ENCODE measurements at places on chromosomes 3 and 15.

DNA sequence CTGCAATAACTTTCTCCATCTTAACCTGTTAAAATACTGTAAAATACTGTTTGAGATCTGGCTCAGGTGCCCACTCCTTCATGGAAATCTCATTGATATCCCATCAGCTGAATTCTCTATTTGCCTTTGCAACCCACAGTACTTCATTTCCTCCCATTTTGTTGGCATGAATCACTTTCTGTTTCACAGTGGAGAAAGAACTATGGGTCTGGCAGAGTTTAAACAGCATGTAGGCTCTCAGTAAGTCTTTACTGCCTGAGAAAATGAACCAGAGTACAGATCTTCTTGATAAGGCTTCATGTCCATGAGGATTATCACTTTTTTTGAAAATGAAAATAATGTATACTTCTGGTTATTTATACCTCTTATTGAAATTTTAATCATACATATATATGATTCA is 245.9 kb downstream of the NAALADL2 start:
- no peak for DNase-seq

GRCh38 chr15:70045045-70045444 is 52.7 kb downstream of the TLE3 start:
- DNase-seq: no peak

DNA sequence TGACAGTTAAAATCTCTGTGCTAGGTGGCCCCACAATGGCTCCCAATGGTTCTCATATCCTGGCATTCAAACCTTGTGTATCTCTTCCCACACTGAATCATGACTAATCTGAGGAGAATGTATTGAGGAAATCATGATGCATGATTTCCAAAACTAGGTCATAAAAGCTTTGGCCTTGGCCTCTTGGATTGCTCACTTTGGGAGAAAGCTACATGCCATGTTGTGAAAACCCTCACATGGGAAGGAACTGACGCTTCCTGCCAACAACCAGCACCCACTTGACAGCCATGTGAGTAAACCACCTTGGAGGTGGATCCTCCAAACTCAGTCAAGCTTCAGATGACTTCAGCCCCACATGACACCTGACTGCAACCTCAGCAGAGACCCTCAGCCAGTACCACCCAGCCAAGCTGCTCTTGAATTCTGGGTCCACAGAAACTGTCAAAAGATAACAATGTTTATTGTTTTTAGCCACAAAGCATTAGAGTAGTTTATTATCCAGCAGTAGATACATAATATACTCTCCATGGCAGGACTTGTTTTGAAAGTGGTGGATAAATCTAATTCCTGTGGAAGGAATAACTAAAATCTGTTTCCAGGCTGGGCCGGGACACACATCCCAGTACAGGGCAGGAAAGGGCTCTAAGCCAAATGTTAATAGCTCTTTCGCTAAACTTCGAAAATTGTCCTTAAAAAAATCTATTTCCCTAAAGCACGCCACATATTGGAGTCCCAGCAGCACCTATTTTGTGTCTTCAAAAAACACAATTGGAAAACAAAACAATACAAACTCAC is 1.0 kb upstream of the ZNF620 start:
- no peak for DNase-seq

DNA sequence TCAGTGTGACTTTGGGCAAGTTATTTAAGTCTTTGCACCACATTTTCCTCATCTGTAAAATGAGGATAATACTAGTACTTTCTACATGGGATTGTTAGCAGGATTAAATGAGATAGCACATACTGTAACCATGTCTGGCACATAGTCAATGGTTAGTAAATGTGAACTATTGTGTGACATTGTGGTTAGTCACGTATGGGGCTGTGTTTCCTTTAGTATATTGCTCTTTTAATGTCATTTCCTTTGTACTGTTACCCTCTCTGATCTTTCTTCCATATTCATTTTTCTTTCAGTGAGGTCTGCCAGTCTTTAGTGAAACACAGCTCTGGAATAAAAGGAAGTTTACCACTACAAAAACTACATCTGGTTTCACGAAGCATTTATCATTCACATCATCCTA is 21.4 kb downstream of the OPA1 start:
- no peak for DNase-seq

DNA sequence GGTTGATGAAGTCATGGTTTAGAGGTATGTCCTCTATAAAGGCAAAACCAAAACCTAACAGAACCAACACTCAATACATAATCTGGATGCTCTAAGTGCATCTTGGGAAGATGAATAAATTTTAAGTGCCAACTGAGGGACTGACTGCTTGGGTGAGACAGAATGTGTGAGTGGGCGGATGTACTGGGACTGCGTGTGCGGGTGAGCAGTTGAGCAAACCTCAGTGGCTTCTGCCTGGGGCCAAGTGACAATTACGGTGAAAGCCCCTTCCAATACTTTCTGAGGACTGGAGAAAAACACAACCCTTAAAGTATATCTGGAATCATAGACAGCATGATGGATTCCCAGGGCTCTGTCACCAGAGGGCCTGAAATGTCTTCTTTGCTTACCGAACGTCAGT is 80.1 kb upstream of the FEZF2 start:
- no peak for DNase-seq

- no peak for DNase-seq
These were observed 227.7 kb upstream of the SOX2 start for GRCh38 chr3:181484026-181484425.

- peak; percentile 81 for DNase-seq
These were observed 1.3 kb upstream of the KCNH8 start for GRCh38 chr3:19146685-19147650.

GRCh38 chr3:463252-464192 is 267.0 kb downstream of the CHL1 start:
- DNase-seq: no peak

GRCh38 chr3:50299929-50300680 is 900 bp upstream of the HYAL3 start:
- DNase-seq: no peak

DNA sequence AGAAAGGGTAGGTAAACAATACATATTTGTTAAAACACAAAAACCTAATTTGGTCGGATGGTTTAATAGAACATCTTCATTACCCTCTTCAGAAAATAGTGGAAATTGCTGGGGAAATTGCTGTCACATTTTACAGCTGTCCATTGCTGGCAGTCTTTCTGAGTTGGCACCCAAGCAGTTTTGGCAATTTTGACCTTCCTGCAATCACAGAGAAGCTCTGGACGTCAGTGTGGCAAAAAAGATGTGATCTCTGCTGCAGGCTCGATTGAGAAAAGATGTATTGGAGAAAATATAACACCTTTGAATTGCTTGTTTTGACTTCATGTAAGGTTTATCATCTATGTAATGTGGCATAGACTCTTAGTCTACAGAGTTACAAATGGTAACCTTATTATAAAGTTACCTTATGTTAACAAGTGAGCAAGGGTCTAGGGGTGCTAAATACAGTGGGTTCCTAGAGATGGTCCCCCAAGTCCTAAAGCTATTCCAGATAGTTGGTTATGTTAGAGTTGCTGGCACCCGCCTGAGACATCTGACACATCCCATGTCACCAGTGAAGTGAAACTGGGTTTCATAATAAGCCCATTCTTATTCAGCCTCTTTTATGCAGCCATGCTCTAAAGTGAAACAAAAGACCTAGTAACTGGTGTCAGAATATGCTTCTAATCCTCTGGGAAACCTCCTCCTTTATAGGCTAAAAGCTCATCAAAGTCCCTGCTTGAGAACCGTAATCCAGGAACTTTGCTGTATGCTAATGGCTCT is 14.0 kb downstream of the UBE2E1 start:
- DNase-seq: no peak

DNA sequence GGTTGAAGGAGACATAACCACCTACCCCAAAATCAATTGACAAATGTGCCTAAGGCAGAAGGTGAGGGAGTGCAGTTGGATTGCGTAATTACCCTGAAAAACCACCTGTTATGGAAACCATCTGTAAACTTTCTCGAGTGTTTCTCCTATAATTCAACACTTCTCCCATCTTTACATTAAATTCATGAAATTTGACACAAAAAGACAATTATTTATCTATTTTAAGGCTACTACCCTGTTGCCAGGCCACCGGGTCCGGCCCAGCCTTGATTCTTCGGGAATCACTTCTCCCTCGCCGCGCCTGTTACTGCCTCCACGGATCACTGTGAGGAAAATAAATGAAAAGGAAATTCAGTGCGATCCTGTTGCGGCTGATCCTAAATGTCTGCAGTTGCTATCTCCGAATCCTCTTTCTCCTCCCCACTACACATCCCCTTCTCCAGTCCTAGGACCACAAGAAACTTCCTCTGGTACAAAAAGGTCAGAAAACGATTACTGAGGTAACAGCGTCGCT is 646 bp downstream of the IQCB1 start:
- DNase-seq: no peak

DNA sequence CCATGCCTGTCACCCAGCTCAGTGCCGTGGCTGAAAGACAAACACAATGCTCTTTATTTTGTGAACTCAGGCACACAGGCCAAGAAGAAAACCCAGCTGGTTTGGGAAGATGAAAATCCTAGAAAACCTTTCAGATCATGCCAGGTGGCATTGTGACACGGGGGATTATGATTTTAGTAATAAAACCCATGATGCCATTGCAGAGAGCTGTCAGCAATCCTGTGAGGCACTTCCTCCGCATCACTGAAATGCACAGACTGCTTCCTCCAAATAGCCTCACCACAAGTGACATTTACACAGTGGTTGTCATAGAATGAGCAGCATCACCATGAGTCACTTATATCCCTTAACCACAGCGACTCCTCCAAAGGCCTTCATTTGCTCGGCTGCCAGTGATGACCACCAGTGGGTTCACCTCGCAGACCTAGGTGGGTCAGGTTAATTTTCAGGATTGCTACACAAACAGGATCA is 22.7 kb downstream of the ABHD6 start:
- no peak for DNase-seq

DNA sequence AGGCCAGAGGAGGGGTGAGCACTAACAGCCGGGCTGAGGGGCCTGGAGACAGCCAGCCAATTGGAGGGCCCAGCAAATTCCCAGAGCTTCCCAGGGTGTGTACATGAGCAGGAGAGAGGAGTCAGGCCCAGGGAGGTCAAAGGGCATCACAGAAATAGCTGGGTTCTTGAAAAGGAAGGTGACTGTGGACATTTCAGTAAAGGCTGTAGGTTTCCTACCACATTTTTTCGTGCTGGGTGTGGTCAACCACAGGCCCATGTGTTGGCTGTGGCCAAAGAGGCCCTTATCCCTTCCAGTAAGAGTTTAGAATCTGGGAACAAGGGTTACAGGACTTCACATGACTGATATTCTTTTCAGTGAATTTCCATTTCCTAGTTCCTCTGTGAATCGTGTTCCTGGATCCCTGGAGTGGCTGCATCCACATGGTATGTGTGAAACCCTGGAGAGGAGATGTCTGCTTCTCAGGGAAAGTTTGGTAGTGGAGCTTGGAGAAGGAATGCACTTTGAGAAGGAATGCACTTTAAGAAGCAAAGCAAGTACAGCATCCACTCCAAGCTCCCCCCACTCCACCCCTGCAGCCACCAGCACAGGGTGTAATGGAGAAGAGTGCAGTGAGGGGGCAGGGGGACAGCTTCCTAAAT is 73.2 kb upstream of the HEG1 start:
- DNase-seq: no peak

GRCh38 chr3:61908382-61908781 is 347.0 kb downstream of the PTPRG start:
- no peak for DNase-seq

DNA sequence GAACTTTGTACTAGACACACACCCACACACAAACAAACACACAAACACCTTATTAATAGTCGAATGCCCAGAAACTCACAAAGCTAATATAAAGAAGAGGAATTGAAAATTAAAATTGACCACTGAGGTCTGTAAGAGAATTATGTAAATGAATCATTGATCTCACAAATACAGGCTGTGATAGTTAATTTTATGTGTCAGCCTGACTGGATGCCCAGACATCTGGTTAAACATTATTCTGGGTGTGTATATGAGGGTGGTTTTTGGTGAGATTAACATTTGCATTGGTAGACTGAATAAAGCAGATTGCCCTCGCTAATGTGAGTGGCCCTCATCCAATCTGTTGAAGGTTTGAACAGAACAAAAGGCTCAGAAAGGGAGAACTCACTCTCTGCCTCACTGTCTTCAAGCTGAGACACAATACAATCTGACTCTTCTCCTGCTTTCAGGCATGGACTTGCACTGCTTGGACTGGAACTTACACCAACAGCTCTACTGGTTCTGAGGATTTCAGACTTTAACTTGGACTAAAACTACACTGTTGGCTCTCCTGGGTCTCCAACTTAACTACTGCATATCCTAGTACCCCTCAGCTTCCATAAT is 199.4 kb upstream of the TTC14 start:
- no peak for DNase-seq

GRCh38 chr3:180633722-180634121 is 31.8 kb downstream of the TTC14 start:
- DNase-seq: no peak

DNA sequence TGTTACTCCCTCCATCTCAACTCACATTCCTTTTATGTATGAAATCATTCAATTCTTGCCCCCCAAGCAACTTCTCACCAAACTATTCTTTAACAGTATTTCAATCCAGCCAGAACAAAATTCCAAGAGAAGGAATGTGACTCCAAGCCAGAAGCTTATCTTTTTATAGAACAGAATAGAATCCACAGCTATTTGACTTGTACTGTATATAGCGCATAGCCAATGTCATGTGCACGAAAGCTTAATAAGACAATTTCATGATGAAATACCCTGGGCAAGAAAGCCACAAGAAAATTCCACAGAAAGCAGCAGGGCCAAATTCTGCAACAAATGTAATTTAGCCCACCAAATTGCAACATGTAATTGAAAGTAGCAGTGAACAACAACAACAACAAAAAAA is 127.6 kb upstream of the UBE2E2 start:
- DNase-seq: no peak

GRCh38 chr3:117898722-117899522 is 1135.7 kb downstream of the IGSF11 start:
- DNase-seq: no peak

GRCh38 chr3:12476238-12476897 is 7.9 kb upstream of the TSEN2 start:
- DNase-seq: no peak

DNA sequence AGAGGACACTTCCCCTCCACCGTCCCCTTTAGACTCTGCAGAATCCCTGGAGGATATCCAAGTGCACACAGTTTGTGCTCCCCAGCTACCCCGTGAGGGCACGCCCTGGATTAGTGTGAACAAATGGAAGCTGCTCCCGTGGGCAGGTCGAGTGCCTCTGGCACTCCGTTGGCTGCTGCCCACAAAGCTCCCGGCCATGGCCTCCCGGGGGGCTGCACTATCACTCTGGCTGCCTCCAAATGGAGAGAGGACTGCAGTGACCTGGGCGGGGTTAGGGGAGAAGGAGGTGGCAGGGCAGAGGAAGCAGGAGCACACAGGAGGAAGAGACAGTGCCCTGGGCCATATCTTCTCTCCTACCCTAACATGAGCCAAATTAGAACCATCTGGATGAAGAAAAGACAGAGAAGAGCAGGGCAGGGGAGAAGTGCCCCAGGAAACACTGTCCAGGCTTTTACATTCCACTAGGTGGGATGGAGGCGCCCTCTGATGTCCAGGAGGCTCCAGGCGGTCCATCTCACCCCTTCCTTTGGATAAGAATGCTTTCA is 29.4 kb upstream of the ACAD9 start:
- no peak for DNase-seq
